ENCODE measurements at places on chromosomes 11 and 22. TPM values are rescaled to one million over a fixed set of nuclear protein-coding genes. Genes with fewer than 3 reads are reported as not detected.

- DNase-seq, result no peak
- H3K4me3 ChIP-seq, result no peak overlapping the region
- H3K4me1 ChIP-seq, result no peaks in the 10 kb centered on the region
- H3K27me3 ChIP-seq, result no peaks in the 10 kb centered on the region
Observed at GRCh38 chr11:134367781-134368180, 36.0 kb downstream of the GLB1L2 start.

- peak overlapping the region; percentile 58 for H3K4me3 ChIP-seq
- peak; percentile 98 for DNase-seq
- peaks cover 49% of the 10 kb centered on the region for H3K36me3 ChIP-seq
- H3K4me1 ChIP-seq, result peaks cover 97% of the 10 kb centered on the region
- no peaks in the 10 kb centered on the region for H3K27me3 ChIP-seq
- H3K27ac ChIP-seq, result peak overlapping the region; percentile 93
Observed at GRCh38 chr11:57311109-57311936, 13.4 kb downstream of the TNKS1BP1 start.

DNA sequence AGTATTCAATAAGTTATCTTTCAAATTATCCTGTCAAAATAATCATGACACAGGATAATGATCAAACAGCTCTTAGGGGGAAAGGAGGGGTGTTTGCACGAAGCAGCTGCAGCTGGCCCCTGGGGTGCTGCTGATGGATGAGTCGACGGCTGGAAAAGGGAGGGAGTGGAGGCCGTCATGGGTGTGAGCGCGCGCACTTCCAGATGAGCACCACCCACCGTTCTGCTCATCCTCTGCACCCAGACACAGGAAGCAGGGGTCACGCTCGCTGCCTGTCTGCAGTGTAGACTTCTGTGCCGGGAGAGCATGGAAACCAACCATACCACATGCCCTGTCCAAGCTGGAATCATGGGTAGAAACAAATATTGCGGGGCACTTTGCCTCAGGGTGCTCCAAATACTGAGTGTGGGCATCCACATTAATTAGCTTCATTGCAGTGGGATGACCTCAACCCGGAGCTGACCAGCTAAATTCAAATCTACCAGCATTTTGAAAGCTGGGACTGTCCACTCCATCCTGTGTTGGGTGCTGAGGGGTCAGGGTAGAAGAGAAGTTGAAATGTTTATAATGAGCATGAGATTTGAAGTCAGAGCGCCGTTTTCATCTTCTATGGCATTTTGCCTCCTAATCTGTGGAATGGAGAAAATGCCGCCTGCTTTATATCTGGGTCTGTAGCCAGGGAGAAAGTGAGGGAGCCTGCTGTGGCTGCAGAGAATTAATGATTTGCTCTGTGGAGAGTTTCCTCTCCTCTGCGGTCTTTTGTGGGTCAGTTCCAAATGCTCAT lies 802.4 kb downstream of the TBC1D22A start:
- no peaks in the 10 kb centered on the region for H3K4me1 ChIP-seq
- H3K27me3 ChIP-seq, result peaks cover 39% of the 10 kb centered on the region
- H3K27ac ChIP-seq, result no peak overlapping the region
- H3K36me3 ChIP-seq, result no peaks in the 10 kb centered on the region
- no peak overlapping the region for H3K4me3 ChIP-seq

DNA sequence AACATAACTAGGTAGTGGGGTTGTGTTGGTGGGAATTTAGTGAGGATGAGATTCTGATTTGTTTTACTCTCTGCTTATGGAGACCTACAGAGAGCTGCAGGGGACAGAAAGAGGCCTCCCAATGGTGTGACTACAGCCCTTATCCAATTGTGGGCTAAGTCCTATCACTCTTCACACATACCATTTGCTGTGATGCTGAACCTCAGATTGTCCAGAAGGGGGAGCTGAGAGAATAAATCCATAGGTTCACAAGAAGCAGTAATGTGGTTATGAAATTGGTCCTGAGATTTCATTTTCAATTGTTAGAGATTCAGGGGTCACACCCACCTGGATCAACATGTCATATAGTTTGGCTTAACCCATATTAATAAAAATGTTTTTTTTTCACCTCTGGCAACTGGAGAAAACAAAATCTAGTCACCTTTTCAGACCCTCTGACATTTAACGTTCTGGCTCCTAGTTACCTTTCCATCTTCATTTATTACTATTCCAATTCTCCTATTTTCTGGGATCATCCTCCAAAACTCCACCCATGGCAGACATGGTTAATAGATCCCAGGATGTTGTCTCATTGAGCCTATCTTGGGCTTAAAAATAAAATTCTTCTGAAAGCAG lies 53.3 kb upstream of the PTPN5 start:
- no peaks in the 10 kb centered on the region for H3K36me3 ChIP-seq
- no peaks in the 10 kb centered on the region for H3K4me1 ChIP-seq
- H3K27me3 ChIP-seq, result no peaks in the 10 kb centered on the region
- no peak overlapping the region for H3K27ac ChIP-seq
- no peak for DNase-seq

GRCh38 chr11:78291503-78292108 lies 102.9 kb downstream of the USP35 start:
- H3K36me3 ChIP-seq, result no peaks in the 10 kb centered on the region
- H3K27ac ChIP-seq, result no peak overlapping the region
- no peak overlapping the region for H3K4me3 ChIP-seq

Gene USP2
- 25.4 TPM for total RNA-seq

Gene OSM
- not detected for total RNA-seq

Gene HYOU1
- total RNA-seq, result 50.7 TPM

GRCh38 chr11:76566811-76567210 lies 103.7 kb downstream of the LRRC32 start:
- no peak overlapping the region for H3K4me3 ChIP-seq
- no peaks in the 10 kb centered on the region for H3K36me3 ChIP-seq
- H3K27ac ChIP-seq, result no peak overlapping the region

All from suprapubic skin (tissue), 4 donors.